NCI-H1417 (cell line): ENCODE measurements at places on chromosomes 2 and 18.

DNA sequence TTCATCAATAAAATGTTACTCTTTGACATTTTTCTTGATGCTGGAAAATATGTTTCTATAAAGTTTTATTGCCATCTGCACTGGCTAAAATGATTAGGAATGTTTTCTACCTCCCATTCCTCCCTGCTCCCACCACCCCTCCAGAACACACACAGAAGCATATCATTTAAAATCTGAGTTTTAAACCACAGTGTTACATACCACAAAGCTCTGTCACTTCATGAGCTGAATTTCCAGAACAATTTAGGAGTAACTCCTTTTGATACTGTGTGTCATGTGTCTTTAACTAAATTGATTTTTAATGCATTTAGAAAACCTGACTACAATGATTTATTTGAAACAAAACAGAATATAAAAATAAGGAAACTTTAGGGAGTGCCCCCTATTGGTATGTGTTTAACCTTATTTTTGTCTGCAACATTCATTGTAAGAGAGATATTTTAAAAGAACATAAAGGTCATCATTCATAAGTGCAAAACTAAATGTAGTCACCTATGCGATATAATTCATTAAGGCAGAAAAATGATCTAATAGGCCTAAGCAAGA is 52.0 kb downstream of the FEZ2 start:
- DNase-seq: no peak

DNA sequence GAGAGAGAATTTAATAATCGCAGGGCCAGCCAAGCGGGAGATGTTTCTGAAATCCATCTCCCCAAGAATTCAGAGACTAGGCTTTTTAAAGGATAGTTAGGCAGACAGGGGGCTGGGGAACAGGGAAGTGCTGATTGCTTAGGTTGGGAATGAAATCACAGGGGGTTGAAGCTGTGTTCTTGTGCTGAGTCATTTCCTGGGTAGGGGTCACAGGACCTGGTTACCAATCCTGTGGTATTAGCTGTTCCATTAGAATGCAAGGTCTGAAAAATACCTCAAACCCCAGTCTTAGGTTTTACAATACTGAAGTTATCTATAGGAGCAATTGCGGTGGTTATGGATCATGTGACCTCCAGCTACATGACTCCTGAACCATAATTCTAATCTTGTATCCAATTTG is 4.6 kb downstream of the SP140 start:
- no peak for DNase-seq

GRCh38 chr2:238594796-238595749 is 168.3 kb downstream of the ASB1 start:
- no peak for DNase-seq

GRCh38 chr18:29234751-29235150 is 1057.8 kb upstream of the CDH2 start:
- DNase-seq: no peak

DNA sequence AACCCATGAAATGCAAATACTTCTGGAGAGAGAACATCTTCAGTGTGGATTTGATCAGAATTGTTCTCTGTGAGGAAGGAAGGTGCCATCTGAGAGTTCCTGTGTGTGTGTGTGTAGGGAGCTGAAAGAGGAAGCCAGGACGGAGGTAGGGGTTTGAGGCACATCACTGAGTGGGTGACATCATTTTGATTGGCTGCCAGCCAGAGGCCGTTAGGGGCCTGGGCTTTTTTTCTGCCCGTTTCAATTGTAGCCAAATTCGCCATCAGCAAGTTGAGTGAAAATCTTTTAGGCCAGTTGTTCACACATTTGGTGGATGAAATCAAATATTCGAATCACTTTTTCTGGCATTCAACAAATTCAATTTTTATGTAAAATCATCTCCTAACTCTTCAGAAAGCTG is 48.9 kb downstream of the TSN start:
- peak; percentile 61 for DNase-seq
